Activated naive CD8-positive, alpha-beta T cell treated with anti-CD3 and anti-CD28 coated beads, Interleukin-2, amount 10 ng/mL, durations not matched to agents 7 days and 5 days (primary cell): ENCODE measurements at places on chromosomes 3 and 15.
A peak's percentile ranks its signal among the peaks of the same experiment; 100 is the strongest.

- H3K27me3 ChIP-seq, result peaks cover 11% of the 10 kb centered on the region
- no peak for DNase-seq
- peaks cover 2% of the 10 kb centered on the region for H3K4me1 ChIP-seq
Observed at GRCh38 chr3:113255100-113255853, 43.9 kb downstream of the BOC start.

DNA sequence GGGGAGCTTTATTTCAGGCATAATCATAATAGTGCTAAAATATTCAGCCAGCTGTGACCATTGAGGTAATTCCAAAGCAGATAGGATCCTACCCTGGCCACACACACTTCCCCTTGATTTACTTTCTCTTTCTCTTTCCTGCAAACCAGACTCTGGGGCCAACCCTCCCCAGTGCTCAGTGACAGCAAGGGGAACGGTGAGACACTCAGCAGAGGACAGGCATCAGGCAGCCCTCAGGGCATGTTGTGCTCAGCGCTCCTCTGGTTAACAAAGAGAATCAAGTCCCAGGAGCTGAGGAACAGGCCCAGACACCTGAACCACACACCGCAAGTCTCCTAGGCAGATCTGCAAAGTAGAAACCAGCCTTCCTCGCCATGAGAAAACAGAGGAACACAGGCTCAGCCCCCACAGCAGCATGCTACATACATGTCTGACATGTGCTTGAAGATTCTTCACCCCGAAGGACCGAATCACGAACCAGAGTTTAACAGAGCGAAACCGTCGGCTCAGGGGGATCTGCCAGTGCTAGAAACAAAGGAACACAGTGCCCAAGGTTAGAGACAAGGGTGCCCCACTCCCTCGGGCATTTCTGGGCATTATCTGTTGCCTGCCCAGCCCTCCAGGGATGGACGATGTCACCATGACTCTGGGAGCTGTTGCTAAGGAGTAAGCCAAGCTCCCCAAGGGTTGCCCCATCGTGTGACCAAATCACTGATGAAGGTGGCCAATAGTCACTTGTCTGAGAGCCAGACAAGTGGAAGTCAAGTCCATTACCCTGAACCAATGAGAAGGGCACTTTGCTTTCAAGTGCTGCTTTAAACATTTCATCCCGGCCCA lies 17.5 kb downstream of the HDC start:
- peaks cover 15% of the 10 kb centered on the region for H3K36me3 ChIP-seq
- H3K4me3 ChIP-seq, result peak overlapping the region; percentile 82
- peak; percentile 68 for DNase-seq
- peak overlapping the region; percentile 97 for H3K27ac ChIP-seq
- no peaks in the 10 kb centered on the region for H3K27me3 ChIP-seq

GRCh38 chr3:177745607-177746005 lies 548.3 kb upstream of the TBL1XR1 start:
- no peak overlapping the region for H3K27ac ChIP-seq
- no peaks in the 10 kb centered on the region for H3K27me3 ChIP-seq
- H3K4me1 ChIP-seq, result no peaks in the 10 kb centered on the region
- H3K36me3 ChIP-seq, result peaks cover 6% of the 10 kb centered on the region

- H3K27me3 ChIP-seq, result no peaks in the 10 kb centered on the region
- H3K27ac ChIP-seq, result no peak overlapping the region
- H3K4me3 ChIP-seq, result no peak overlapping the region
- H3K36me3 ChIP-seq, result no peaks in the 10 kb centered on the region
- DNase-seq, result no peak
- no peaks in the 10 kb centered on the region for H3K4me1 ChIP-seq
Observed at GRCh38 chr3:145070795-145071194, 1090.2 kb downstream of the PLOD2 start.
